ENCODE measurements at places on chromosomes 13 and 19.

DNA sequence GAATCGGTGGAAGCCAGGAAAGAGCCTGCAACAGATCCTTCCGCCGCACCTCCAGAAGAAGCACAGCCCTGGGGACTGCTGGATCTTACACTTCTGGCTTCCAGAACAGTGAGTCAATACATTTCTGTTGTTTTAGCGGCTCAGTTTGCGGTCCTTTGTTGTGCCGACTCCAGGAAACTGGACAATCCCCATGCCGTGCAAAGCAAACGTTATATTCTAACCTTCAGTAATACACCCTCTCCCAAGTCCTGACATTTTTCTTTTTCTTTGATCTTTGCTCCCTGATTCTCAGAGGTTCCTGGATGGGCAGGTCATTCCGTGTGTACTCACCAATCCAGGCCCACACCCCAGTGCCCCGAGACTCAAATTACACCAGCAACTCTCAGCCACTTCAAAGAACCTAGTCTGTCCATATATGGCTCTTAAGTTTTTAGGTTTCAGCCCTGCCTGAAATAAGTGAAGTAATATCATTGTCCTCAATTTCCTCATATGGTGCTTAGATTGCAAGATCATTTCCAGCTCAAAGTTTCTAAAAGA lies 387.1 kb upstream of the SGCG start:
- no peak for DNase-seq

DNA sequence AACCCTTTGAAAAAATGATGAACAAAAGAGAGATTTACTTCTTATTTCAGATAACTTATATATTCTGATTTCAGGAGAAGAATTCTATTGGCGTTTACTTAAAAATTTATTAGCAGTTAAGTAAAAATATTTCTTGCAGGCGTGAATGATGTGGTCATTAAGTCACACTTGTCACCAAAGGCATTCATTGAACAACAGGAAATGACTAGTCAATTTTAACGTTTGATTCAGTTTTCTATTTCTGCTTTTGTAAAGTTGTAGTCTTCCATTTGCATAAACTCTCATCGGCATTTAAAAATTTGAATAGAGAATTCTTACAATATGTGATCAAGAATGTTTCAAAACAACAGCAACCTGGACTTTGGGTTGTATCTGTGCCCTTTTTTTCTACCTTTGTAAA lies 83.4 kb downstream of the GPR12 start:
- DNase-seq: no peak

- DNase-seq: no peak
These were observed 429.3 kb downstream of the DIAPH3 start for GRCh38 chr13:59734393-59734792.

DNA sequence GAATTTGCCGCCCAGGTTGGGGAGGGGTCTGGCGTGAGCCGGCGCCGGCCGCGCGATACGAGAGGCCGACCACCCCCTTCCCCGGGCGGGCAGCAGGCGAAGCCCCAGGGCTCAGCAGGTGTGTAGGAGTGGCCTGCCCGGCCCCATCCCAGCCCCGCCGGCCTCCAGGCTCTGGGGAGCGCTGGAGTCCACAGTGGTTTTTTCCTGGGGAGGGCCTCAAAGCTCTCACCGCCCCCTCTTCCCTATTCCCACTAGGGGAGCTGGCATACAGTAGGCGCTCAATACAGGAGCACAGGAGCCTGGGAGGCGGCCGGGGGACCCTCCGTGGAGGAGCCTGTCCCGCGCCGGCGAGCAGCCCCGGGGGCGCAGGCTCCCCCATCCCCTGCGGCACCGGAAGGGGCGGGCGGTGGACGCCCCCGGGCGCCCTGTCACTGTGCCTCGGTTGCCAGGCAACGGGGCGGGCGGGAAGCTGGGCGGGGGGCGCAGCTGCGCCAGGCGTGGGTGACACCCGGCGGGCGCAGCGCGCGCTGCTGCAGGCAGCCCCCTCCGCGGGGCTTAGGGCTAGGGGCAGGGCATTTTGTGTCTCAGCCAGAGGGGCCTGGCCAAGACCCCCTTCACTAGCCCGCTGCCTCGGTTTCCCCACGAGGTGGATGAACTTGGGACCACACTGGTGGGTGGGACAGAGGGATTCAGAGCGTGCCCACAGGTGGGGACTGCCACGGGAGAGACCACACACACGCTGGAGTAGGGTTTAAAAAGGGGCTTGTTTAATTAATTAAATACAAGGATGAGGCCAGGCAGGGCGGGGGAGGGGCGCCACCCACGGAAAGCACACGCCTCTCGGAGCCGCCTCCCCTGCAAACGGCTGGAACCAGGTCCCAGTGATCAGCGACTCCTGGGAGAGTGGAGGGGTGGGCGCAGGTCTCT lies 3.6 kb upstream of the REXO1 start:
- no peak for DNase-seq

- DNase-seq: no peak
These were observed 324.4 kb downstream of the LMO7 start for GRCh38 chr13:75960538-75960994.

DNA sequence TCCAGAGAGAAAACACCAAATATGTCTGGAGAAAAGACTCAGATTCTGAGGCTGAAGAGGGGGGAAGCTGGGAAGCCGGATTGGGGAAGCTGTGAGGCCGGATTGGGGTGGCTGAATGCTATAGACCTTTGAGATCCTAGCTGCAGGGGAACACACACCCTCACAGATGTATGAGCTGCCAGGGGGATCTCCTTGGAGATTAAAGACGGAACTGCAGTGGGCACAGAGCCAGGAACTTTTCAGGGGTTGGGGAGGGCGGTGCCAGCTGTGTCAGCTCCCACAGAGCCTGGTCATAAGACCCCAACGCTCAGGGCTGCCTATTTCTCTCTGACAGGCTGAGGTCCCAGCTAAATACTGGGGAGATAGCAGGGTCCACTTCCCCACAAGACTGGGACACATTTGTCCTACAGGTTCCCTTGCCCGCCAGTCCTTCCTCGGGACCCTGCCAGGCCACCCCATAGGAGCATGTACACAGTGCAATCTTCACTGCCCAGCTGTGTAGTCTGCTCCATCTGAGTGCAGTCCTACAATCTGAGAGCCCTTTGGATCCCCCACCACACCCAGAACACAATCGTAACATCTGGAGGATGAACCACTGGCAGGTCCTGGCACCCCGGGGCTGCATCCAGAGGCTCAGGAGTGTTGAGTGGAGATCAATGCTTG lies 1893.9 kb downstream of the PCDH9 start:
- no peak for DNase-seq

DNA sequence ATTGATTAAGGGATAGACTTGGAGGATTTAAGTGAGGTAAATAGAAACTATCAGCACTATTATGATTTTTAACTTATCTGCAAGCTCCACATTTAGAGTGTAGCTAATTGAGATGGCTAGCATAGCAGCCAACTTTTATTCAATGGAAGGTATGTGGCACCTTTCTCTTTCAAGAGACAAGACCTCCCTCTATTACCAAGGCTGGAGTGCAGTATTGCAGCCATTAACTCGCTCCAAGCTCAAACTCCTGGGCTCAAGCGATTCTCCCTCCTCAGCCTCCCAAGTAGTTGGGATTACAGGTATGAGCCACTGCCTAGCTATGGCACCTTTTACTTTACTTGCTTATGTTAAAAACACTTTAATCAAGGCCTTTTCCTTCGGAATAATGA lies 8.2 kb downstream of the TPT1 start:
- no peak for DNase-seq

GRCh38 chr13:44407891-44408290 lies 34.3 kb downstream of the SERP2 start:
- no peak for DNase-seq

GRCh38 chr13:20713014-20713376 lies 9.5 kb downstream of the IL17D start:
- DNase-seq: no peak

DNA sequence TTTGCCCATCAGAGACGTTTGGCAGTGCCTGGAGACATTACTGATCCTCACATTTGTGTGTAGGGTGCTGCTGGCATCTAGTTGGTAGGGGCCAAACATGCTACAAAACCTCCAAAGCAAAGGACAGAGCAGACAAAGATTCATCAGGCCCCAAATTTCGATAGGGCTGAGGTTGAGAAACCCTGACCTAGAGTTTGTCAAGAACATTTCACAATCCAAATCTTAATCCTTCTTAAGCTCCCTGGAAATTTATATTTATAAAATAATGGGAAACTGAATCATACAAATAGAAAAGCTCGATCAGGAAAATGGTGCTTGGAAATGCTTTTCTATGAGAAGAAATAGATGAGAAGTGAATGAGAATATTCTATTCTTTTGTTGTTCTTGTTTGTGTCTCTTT lies 273.6 kb downstream of the DCT start:
- no peak for DNase-seq

GRCh38 chr19:38264486-38265212 lies at the start of gene SPINT2:
TSS of gene SPINT2 (plus strand) at chr19:38264573. CDS start at chr19:38264893, 320 bp downstream.
- DNase-seq: peak; percentile 96

DNA sequence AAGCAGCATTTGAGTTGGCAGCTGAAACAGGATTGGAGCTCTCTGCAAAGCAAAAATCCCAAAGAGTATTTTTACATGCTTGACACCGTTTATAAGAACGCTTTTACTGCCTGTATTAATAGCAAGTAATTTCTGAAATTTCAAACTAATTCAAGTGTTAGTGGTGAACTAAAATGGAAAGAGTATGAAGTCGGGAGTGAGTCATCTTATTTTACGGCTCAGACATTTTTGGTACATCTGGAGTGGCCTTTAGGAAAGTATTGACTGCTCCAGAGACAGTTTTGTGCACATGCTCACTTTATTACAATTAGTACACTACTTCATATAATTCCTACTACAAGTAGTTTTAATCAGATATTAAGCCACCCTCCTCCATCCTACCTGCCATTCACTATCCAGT lies 167.4 kb downstream of the SLITRK6 start:
- DNase-seq: no peak

DNA sequence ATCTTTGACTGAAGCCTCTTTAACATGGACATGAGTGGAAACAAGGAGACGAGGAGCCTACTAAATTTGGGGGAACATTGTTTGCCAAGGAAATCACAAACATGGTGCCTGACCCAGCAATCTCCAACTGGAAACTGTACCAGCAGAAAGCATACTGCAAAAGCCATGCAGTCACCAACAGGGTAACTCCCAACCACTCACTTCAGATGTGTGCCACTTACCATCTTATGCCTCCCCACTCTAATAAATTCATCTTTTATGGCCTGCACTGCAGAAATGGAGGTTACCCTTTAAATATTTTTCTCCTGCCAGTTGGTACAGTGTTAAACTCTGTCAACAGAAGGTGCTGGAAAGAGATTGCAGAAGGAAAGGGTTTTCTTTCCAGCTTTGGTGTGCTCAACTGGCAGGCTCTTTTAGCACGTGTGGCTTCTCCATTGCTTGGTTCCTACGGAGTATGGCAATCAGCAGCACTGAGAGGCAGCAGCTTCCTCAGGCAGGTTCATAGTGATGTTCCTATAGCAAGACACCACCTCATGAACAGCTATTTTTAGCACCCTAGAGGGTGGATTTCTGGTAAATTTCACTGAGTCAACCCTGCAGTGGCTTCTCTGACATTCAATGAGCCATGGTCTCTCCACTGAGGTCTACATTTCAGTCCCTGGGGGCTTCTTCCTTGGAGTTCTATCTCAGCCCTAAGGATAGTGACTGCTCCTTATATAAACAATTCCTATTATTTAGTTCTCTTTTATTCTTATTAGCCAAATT lies 21.4 kb downstream of the MIR17HG start:
- DNase-seq: no peak

DNA sequence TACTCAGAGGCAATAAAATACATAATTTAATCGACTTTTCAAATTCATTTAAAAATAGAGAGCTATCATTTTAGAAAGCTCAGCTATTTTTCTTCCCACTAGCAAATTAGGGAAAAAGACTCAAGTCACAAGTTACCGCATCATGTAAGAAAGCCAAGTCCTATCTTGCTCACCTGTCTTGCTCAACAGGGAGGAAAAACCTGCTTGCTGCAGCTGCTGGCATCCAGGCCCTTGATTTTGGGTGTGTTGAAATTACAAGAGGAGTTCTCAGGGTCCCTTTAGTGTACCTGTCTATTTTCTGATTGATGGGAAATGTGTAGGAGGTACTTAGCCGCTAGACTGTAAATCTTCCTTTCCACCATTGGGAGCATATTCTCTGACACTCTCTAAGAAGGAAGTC lies 22.2 kb downstream of the SLC10A2 start:
- peak; percentile 76 for DNase-seq

GRCh38 chr19:7549429-7550148 lies 14.1 kb downstream of the PNPLA6 start:
- no peak for DNase-seq

DNA sequence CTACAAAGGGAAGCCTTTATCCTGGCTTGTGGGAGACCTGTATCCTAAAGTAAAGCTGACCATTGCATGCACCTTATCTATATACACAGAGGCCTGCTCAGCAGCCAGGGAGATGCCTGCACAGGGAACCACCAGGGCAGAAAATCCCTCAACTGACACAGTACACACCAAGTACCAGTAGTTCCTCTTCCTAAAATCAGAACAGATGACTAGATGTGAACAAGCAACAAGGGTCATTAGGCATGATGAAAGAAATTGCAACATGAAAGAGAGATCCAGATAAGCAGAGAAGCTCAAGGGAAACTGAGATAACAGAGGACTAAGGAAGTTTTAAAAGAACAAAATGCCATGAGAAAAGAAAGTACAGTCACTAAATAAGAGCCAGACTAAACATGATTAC lies 39.7 kb upstream of the SLC7A9 start:
- DNase-seq: no peak

DNA sequence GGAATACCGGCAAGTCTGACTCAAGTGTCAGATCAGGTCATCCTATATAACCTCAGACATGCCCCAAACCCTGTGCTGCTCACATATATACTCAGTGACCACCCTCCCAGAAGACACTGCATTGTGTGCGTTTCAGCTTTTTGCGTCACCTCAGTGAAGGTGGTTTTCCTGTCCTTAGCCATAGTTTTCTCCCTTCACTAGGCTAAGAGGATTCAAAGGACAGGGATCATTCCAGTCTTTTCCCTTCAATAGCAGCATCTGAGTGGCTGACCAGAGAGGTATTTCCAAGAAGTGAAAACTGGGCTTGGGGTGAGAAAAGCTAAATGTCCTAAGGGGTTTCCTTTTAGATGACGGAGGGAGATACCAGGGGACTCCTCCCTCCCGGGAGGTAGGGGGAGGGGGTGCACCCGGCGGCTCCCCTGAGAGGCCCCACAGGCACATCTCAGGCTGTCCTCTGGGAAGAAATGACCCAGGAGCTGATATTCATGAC lies 12.7 kb upstream of the OR10H1 start:
- no peak for DNase-seq

DNA sequence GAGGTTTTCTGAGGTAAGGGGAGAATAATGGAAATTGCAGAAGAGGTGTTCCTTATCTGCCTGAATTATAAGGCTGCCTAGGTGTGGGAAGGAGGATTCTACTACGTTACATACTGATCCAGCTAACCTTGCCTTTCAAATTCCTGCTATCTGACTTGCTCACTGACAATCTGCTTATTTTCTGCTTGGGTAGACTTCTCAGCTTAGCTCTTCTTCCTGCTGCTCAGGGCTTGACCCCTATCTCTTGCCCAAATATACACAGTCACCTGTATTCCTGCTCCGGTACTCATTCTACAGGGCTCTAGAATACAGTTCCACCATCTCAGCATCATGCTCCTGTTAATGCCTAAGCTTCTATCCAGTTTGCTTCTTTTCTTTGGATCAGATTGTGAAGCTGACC lies 1607.6 kb downstream of the OLFM4 start:
- no peak for DNase-seq

Measured in NCI-H187 treated with DMSO at 0.1 percent for 48 hours (cell line).